ENCODE measurements at places on chromosomes 1 and 21.

DNA sequence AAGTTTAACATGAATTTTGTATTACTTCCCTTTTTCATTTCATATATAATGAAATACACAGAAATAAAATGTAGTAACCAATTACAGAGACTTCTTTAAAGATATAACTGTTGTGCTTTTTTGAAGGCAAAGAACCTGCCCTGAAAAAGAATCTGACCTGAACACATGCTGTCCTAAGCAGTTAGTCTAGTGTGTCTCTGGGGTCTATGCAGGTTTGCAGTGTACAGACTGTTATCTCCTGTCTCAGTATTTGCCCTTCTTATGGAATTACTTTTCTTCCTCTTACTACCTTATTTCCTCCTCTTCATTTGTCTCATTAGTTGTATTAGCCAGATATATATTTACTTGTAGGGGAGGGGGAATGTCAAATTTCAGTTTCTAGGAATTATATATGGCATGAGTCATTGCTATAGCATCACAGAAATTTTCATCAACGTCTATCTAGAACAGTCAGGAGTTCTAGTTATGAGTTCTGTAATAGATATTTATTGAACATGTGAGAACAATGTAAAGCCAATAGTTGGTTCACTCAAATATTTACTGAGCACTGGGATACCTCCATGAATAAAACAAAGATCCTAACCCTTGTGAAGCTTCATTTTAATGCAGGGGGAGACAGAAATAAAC, 28.4 kb upstream of the PLEKHO1 start:
- DNase-seq = no peak

DNA sequence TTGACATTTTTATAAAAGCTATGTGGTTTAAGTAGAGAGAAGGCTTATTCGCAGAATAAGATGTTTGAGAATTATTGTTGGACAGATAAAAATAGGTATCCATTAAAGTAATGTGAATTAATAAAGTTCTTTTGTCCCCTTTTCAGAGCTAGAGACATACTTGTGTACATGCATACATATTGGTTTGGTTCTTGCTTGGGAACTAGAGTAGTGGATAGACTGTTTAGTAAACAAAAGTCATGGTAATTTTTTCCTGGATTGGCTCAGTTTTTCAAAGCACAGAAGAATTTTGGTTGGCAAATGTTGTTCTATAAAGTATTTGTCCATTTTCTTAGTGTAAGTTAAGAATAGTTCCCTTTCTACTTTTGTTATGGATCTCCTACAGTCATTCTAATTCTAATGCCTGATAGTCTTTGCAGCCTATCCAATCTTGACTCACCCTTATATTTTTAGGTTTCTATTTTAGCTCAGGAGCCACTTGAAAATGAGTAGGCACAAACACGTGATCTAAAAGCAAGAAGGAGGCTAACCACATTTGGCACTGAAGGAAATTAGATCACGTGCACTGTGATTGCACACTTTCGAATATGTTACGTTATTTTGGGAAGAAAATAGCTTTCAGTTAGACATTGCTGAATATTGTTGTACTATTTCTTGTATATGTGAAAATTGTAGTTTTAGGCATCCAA, 47.0 kb downstream of the RABGAP1L start:
- no peak for DNase-seq

DNA sequence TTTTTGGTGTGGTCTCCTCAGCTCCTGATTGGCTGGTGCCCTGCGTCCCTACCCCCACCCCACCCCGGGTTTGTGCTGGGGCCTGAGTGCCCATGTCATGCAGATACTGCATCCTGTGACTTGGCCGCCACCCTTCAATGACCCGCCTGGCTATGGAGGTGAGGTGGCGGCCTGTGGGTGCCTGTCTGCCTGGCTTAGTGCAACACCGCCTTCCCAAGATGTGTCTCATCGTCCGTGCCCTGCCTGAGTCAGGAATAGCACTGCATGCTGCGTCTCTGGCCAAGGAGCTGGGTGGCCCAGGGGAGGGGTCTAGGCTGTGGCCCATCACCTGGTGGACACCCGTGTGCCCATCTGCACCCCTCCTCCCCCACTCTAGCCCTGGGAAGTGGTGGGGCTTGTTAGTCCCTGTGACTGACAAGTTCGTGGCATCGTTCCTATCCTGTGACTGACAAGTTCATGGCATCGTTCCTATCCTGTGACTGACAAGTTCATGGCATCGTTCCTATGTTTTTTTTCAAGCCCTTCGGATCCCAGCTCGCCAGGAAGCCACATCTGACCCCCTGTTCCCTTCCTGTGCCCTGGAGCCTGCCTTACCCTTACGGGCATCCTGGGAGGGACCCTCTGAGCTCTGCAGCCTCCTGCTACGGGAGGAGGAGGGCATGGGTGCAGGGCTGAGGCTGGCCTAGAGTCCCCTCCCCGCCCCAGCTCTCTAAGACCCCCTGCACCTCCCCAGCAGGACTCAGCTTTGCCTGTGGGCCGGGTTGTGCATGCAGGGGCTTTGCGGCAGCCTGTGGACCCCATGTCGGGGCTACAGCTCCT, 7.5 kb downstream of the SLX9 start:
- peak; percentile 6 for DNase-seq

- peak; percentile 99 for DNase-seq
Observed at GRCh38 chr1:179142889-179143299, 61.0 kb downstream of the TOR3A start.

DNA sequence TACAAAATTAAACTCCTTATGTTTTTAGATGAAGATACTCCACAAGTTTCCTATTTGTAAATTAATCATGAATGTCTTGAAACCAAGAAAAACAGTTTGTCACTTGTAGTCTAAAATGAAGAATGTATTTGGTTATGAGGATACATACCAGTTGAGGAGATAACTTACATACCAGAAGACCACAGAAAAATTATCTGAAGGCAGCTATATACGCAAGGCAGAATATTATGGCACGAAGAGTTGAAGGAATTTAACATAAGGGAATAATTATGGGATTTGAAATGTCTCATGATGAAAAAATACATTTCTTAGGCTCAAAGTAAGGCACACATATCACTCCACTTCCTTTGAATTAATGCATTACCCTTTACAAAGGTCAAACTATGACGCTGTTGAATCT, 73.3 kb downstream of the IFI44 start:
- DNase-seq = no peak

DNA sequence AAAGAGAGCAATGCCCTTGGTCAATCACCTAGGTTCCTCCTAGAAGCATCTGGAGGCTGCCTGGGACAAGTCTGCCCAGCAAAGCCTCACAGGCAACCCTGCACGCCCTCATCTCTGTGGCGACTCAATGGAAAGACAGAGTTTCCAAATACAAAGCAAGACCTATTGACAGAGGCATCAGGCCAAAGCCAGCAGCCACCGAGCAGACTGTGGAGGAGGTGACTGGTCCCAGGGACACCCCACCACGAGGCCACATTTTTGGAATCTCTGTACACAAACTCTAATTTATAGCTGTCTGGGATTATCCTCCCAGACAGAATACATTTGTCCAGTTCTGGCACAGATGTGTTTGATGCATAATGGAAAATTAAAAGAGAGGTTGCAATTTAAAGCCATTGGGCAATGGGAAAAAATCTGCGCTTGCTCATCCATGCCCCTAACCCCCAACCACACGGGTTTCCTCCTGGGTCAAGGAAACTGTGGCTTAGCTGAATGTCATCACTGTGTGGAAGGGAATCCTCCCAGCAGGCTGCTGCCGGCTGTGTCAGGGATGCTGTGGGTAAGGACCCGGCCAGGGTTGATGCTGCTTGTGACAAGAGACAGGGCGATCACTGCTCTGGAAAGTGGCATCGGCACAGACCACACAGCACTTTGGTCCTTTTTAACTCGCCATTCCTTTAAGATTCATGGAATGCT, 14.3 kb downstream of the TSPAN2 start:
- no peak for DNase-seq

DNA sequence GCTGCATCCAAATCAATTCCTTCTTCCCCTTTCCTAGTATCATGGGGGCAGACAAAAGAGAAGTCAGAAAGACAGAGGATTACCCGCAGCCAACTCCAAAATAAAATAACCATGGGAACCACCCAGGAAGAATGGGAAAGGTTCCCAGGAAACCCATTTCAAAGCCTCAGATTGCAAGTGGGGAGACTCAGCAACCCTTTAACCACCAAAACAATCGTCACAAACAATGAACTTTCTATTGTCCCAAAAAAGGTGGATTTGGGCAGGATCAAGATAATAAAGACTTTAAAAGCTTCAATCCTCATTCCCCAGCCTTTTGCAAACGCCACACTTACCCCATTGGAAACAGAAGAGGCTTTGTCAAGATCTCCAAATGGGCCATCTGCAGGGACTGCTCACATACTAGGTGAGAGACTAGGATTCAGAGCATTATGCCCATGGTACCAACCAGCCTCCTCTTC, 5.1 kb downstream of the TIAM1 start:
- DNase-seq = no peak

DNA sequence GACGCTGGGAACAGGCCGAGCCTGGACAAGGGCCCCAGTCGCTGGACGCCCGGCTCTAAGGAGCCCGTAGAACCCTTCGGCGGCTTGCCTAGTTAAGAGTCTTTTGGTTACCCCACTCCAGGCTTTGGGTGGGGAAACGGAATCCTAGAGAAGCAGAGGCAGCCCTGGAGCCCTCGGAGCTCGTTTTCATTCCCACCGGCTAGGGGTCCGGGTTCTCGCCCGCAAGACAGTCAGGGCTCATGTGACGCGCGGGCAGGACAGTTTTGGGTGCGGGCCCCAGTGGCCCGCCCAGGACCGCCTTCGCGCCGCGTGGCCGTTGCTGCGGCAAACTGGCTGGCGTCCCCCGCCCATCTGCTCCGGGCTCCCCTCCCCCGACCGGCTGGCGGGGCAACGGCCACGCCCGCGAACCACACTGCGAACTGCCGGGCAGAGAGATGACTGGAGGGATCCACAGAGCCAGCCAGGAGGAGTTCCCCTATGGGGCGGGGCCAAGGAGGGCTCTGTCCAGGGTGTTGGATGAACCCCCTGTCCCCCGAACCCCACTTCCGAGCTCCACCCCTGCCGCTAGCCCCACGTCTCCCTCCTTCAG, 829 bp upstream of the HES2 start:
- no peak for DNase-seq

- DNase-seq = peak; percentile 8
Observed at GRCh38 chr21:27480841-27481261, 514.0 kb upstream of the ADAMTS5 start.

DNA sequence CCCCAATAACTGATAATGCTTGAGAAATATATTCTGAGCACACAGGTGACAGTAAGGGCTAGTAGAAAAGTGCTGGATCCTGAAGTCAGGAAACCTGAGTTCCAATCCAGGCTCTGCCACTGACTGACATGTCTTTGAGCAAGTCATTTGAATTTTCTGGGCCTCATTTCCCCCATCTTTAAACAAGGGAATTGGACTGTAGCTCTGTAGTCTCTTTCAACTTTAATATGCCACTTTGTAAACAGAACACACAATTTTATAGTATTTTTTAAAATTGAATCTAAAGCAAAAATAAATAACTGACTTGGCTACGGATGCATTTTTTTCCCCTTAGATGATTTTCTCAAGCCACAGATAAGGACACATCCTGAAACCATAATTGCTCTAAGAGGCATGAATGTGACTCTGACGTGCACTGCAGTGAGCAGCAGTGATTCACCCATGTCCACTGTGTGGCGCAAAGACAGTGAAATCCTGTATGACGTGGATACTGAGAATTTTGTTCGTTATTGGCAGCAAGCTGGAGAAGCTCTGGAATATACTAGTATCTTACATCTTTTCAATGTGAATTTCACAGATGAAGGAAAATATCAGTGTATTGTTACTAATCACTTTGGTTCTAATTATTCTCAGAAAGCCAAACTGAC, 37.0 kb downstream of the LRIG2 start:
- no peak for DNase-seq

- DNase-seq = no peak
Observed at GRCh38 chr1:6511056-6511455, 19.6 kb upstream of the PLEKHG5 start.

GRCh38 chr1:234430691-234431090, 48.3 kb downstream of the TARBP1 start:
- no peak for DNase-seq

- DNase-seq = no peak
Observed at GRCh38 chr1:56396581-56396980, 182.8 kb downstream of the PLPP3 start.

- no peak for DNase-seq
Observed at GRCh38 chr1:165628147-165628822, 2.7 kb upstream of the MGST3 start.

- no peak for DNase-seq
Observed at GRCh38 chr1:941015-941587, 17.4 kb downstream of the SAMD11 start.

GRCh38 chr1:25922971-25923552, 16.8 kb upstream of the STMN1 start:
- peak; percentile 31 for DNase-seq

DNA sequence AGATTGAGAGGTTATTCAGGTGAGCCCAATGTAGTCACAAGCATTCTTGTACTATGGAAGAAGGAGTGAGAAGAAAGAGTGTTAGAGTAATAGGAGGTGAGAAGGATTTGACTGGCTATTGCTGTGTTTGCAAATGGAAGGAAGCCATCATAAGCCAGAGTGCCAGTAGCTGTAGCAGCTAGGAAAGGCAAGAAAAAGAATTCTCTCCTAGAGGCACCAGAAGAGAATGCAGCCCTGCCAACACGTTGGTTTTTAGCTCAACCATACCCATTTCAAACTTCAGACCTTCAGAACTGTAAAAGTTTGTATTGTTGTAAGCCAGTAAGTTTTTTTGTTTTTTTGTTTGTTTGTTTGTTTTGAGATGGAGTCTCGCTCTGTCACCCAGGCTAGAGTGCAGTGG, 8.9 kb upstream of the IL12RB2 start:
- no peak for DNase-seq

- DNase-seq = no peak
Observed at GRCh38 chr21:45576838-45577737, 34.8 kb upstream of the SLC19A1 start.

- DNase-seq = peak; percentile 19
Observed at GRCh38 chr1:155463865-155464650, 98.5 kb downstream of the ASH1L start.

GRCh38 chr1:119081267-119081666, 59.2 kb downstream of the WARS2 start:
- DNase-seq = no peak

DNA sequence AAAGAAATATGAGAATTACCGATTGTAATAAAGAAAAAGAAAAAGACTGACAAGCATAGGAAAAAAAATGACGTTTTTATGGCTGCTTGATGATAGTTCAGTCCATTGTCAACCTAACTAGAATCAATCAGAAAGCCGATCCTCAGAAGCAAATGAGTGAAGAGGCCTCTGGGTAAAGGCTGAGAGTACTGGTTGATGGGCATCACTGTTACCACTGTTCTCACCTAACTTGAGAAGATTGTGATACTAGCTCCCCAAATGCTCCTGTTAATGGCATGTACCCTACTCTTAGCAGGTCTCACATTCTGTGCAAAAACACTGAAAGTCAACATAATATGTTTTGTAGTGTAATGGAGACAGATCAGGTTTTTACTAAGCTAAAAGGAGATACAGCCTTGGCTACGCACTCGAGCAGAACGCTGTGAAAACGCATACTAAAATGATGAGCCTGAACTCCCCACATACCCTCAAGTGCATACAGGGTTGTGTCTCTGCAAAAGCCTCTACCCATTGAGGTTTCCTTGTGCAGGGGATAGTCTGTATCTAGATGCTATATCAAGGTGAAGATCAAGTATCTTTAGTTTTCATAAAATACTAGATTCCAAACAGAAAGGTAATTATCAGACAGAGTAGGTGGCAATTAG, 554.6 kb downstream of the SMYD3 start:
- DNase-seq = no peak

- DNase-seq = no peak
Observed at GRCh38 chr1:168498159-168498631, 45.6 kb downstream of the XCL2 start.

GRCh38 chr1:149881876-149882275, 17.5 kb upstream of the BOLA1 start:
- no peak for DNase-seq

- no peak for DNase-seq
Observed at GRCh38 chr21:24112020-24112419, 1495.3 kb downstream of the MRPL39 start.
